ENCODE measurements at places on chromosomes 6 and 20.

DNA sequence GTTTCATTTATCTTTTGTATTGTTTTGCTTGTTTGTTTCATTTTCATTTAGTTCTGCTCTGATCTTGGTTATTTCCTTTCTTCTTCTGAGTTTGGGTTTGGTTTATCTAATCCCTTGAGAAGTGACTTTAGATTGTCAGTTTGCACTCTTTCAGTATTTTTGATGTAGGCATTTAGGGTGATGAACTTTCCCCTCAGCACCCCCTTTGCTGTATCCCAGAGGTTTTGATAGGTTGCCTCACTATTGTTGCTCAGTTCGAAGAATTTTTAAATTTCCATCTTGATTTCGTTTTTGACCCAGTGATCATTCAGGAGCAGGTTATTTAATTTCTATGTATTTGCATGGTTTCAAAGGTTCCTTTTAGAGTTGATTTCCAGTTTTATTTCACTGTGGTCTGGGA lies 119.6 kb upstream of the SSTR4 start:
- no peak for DNase-seq

DNA sequence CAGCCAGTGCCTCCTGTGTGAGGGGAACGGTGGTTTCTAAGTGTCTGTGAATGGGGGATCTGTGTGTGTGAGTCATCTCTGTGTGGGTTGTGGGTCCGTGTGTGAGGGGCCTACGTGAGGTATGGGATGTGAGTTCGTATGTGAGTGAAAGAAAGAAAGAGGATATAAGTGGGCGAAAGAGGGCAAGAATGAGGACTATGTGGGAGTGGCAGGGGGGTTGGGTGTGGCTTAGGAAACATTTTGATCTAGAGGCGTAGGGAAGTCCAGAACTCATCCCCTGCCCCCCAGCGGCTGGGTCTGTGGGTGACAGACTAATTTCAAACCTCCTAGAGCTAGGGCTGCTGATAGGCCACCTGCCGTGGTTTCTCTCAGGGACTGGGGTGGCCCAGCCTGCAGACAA lies 35.5 kb downstream of the DHX35 start:
- DNase-seq: peak; percentile 96

DNA sequence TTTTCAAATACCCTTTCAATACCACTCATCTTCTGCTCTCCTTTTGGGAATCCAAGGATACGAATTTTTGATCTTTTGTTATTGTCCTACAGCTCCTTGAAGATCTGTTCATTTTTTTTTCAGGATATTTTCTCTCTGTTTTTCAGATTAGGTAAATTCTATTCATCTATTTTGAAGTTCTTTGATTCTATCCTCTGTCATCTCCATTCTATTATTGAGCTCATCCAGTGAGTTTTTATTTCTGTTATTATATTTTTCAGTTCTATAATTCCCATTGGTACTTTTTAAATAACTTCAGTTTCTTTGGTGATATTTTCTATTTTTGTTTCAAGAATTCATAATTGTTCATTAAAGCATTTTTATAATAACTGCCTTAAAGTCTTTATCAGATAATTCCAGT lies 14.7 kb upstream of the ADTRP start:
- DNase-seq: no peak

GRCh38 chr6:157574851-157575424 lies 193.9 kb downstream of the ZDHHC14 start:
- DNase-seq: no peak

DNA sequence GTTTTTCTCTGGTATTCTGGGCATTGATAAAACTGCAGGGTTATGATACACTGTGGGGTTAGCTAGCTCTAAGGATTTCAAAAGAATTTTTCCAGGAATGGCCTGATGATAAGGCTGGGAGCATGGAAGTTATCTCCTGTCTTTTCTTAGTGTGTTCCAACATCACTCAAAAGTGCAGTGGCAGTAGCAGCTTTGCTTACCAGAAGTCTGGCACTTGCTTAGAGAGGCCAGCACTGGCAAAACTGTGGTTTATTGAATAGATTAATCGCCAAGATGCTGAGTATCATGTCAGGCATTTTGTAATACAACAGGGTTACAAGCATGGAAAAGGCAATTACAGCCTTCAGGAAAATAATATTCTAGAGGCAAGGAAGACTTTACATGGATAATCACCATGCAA lies 719.5 kb upstream of the GJE1 start:
- no peak for DNase-seq

GRCh38 chr6:77466451-77467437 lies 3.5 kb upstream of the HTR1B start:
- DNase-seq: no peak

DNA sequence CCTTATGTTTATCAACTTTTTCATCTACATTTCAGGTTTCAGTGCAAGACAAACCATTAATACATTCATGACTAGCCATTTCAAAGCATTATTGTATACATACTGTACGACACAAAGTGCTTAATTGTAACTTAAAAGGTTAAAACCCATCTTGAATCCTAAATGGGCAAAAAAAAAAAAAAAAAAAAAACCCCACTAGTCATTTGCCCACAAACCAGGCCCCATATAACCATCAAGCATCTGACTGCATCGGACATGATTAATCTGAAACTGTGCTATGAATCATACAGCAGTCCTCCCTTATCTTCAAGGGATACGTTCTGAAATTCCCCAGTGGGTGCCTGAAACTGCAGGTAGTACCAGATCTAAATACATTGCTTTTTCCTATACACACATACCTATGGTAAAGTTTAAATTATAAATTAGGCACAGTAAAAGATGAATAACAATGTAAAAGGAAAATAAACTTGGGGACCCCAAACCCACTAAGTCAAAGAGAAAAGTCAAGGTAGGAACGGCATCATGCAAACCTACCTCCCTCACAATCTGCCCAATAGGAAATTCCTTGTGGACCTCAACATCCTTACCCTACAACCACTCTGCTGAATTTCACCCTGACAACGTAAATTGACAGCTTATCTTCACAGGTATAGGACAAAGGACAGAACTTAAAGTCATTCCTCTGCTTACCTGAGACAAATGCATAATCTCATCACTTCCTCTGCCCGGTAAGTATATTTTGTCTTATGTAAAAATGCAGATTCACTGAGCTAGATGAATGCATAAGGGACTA lies 14.3 kb downstream of the B4GALT5 start:
- DNase-seq: peak; percentile 60

DNA sequence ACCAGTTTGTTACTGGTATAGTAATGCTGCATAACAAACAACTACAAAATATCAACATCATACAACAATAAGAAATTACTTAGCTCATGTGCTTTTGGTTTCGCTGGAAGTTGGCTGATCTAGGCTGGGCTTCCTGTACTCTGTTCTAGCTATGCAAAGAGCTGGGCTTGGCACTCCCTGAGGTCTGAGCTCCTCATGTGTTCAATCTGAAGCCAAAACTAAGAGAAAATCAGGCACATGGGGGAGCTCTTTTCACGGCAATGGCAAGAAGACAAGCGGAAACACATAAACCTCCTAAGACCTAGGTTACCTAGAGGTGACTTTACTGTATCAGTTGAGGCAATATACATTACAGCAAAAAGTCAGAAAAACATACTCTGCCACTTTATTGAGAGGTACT lies 574.2 kb downstream of the KHDRBS2 start:
- DNase-seq: no peak

- no peak for DNase-seq
Measured at GRCh38 chr6:31210741-31211532, 40.5 kb upstream of the POU5F1 start.

GRCh38 chr6:67493682-67494081 lies 1141.4 kb upstream of the ADGRB3 start:
- DNase-seq: no peak

- DNase-seq: no peak
Measured at GRCh38 chr6:138088326-138088762, 18.9 kb downstream of the PERP start.

DNA sequence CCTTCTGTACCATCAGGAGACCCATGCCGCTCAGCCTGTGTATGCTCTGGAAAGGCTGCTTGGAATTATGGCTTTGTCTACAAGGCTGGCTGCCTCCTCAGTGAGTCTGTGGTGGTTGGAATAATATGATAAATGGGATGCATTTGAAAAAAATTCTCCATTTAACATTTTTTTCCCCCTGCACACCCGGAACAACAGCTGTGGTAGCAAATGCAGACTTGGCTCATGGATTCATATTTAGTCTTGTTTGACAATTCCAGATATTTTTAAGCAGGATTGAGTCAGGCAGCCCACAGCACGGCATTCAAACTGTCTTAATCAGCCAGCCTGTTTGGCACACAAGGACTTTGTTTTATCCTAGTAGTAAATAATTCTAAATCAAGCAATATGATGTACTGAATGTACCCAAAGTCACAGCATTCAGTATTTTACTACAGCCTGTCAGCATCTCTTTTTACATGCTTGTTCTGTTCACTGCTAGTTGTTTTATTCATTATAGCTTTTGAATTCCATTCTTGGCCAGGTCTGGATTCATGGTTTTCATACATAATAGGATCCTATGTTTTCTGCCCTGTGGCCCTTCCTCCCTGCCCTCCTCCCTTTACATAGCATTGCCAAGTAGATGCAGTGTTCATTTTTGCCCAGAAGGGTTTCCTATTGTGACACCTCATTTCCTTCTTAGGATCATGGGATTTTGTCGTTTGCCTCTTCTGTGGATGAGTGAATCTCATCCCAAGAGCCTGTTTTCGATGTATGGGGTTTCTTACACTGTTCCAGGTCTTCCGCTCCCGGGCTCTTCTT lies 68.1 kb downstream of the LRRC1 start:
- no peak for DNase-seq

GRCh38 chr6:163818719-163819118 lies 404.2 kb downstream of the QKI start:
- no peak for DNase-seq
